ENCODE measurements at places on chromosomes 16 and 17. TPM values are rescaled to one million over a fixed set of nuclear protein-coding genes. Genes with fewer than 3 reads are reported as not detected.

DNAI2 gene
- not detected for total RNA-seq

RUNDC3A gene
- 2.0 TPM for total RNA-seq

PLA2G10 gene
- 0.32 TPM for total RNA-seq

DNA sequence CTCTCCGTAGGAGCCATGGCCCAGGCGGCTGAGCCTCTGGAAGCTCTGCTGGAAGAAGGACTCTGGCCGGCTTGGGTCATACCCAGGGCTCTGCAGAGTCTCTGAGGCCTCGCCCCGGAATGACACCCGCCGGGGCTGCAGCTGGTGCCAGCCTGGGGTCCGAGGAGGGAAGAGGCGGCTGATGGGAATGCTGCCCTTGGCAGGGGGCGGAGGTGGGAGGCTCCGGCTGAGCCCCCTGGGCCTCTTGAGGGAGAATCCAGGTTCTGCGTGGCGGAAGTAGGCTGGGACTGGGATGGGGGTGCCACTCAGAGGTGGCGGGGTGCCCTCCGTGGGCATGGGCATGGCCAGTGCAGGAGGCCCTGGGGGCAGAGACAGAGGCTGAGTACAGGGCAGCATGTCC lies 3.6 kb downstream of the PKMYT1 start:
- no peak for DNase-seq

- DNase-seq, result no peak
Observed at GRCh38 chr17:60910415-60910814, 232.8 kb downstream of the BCAS3 start.

GRCh38 chr17:80694992-80695912 lies 150.6 kb downstream of the RPTOR start:
- DNase-seq, result no peak

DNA sequence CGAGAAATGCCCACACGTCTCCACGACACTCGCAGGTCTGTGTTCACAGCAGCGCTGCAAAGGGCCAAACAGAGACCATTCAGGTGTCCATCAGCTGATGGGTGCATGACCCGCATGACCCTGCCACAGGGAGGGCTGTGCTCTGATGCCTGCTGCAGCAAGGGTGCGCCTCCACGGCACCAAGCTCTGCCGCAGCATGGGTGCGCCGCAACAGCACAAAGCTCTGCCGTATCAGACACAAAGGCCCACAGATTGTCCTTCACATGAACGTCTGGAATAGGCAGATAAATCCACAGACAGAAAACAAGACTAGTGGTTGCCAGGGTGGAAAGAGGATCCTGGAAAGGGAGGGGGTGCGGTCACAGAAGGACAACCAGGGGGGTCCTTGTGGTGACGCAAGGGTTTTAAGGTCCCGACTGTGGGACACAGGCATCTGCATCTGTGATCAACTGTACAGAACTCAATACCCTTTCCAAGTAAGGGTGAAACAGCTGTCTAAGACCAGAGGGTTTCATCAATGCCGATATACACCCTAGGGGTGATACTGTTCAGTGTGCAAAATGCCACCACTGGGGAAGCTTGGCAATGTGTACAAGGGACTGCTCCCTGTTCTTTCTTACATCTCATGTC lies 121.0 kb downstream of the ANKRD11 start:
- DNase-seq, result no peak

DNA sequence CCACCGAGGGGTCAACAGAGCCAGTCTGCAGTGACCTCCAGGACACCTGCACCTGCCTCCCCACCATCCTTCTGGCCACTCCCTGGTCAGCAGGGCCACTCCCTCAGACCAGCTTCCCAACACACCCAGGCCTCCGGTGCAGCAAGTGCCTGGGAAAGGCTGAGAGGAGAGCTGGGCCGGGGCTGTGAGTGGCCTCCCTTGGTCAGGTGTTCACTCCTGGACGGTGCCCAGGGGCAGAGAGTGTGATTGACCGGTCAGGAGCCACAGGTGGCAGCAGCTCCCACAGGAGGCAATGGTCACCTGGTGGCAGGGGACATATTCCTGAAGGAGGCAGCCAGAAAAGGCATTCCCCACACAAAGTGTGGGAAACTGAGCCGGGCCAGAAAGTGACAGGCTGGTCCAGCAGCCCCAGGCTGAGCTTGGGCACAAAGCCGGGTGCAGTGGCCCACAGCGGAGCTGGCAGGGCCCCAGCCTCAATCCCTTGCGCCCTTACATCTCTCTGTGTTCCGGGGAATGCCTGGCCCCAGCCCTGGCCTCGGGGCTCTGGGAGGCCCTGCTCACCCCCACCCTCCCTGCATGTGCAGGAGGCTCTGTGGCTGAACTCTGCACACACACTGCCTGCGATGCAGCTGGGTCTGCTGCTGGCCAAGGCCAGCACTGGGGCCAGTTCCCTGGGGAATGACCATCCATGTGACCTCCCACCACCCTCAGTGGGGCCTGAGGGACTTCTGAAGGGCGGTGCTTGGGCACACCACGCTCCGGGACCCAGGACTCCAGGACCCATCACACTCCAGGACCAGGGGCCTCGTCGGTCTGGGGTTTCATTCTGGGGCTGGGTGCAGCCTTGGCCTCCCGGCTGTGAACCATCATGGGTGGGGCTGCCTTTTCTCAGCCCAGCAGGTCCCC lies 1.2 kb upstream of the C17orf99 start:
- DNase-seq, result no peak

- no peak for DNase-seq
Observed at GRCh38 chr16:48000622-48001021, 155.2 kb downstream of the ABCC12 start.

Data from urinary bladder (tissue), 4 donors.